Fibroblast of skin of left quadriceps (primary cell): ENCODE measurements at places on chromosomes 3 and 15.

- DNase-seq: peak; percentile 63
These were observed 4.4 kb downstream of the TMEM45A start for GRCh38 chr3:100496711-100497261.

DNA sequence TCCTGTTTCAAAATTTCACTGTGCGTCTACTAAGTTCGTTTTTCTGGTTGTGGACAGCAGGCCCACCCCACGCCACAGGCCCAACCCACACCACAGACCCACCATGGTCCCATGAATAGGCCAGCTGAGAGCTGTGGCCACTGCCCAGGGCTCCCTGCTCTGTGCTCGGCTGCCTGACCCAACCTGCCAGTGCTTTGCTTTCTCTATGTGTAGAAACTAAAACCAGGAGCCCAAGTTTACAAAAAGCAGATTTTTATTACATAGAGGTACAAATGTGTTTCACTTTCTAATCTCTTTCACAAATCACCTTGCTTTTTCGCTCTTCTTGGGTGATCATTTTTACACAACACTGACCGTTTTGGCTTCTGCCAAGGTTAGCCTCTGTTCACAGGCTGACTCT, 69.1 kb downstream of the HERC2 start:
- DNase-seq: no peak

DNA sequence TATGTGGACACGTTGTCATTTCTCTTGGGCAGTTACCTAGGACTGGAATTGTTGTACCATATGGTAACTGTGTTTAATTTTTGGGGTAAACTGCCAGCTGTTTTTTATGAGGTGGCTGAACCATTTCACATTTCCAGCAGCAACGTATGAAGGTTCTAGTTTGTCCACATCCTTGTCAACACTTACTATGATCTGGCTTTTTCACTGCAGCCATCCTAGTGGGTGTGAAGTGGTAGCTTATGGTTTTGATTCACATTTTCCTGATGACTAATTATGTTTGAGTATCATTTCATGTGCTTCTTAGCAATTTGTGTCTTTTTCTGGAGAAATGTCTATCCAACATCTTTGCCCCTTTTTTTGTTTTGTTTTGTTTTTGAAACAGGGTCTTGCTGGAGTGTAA, 96.2 kb downstream of the VGLL4 start:
- DNase-seq: no peak

DNA sequence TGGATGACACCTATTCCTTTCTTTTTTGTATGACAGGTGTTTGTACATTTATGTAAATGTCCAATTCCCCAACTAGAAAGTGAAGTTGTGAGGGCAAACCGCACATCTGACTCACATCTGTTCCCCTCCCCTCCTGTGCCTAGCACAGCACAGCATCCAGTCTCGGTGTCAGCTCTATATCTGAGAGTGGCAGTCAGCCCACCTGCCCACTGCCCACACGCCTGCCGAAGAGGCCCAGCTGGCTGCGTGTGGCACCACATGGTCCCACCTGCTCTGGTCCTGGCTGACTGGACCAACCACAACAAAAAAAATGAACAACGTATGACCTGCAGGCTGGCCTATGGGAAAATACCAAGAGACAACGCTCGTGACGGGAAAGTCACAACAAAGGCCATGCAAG, 62.8 kb downstream of the XXYLT1 start:
- DNase-seq: no peak

GRCh38 chr3:45143673-45144671, 2.2 kb downstream of the CDCP1 start:
- no peak for DNase-seq

DNA sequence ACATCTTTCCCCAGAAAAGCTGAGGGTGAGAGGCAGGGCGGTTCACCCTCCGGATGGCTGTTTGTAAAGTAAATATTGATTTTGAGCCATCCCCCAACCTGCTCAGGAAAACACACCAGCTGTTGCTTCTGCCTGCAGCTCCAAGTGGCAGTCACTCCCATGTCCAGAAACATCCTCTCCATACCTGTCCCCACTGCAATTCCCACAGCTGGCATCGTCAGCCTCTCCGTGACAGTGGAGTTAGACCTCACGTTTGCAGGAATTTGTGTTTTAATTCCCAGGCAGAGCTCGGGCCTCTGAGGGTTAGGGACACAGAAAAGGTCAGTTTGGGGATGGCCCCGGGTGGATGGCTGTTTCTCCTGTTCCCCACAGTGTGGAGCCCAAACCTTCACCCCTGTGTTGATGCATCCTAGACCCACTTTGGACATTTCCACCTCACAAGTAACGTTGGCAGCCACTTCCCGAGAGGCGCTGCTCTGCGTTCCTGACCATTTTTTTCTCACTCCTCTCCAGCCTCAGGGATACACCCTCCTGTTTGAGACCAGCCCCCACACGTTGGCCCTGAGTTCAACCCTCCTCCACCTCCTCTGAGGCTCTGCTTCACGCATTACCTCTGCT, 11.8 kb upstream of the FAM174B start:
- no peak for DNase-seq

DNA sequence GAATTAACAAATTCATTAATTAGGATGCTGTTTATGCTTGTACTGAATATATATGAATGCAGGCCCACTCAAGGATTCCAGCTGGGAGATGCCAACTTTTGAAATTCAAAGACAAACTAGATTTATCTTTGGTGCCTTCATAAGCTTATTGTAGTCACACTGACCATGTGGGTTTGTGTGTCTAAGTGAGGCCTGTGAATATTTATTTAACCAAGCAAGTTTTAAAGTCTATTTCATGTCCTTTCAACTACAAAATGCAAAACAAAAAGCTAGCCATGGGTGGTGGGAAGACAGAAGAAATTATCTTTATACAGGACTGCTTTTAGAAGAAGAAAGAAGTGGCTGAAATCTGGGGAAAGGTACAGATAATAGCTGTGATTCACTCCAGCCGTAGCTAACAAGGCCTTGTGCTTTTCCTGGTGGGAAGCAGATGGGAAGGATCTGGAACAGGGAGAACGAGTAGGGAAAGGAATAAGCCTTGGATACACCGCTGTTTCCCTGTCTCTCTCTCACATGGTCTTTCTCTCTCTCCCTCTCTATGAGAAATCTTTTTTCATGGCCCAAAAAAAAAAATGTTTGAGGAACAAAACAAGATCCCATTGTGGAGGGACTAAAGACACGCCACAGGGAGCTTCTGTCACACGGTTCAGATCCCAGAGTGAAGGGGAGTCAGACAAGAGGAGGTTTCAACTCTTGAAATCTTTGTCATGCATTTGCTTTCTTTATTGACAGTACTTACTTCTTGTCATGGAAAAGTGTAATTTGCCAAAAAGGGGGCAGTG, 225.5 kb downstream of the RORA start:
- no peak for DNase-seq

GRCh38 chr3:67335813-67336212, 318.6 kb downstream of the SUCLG2 start:
- DNase-seq: no peak

DNA sequence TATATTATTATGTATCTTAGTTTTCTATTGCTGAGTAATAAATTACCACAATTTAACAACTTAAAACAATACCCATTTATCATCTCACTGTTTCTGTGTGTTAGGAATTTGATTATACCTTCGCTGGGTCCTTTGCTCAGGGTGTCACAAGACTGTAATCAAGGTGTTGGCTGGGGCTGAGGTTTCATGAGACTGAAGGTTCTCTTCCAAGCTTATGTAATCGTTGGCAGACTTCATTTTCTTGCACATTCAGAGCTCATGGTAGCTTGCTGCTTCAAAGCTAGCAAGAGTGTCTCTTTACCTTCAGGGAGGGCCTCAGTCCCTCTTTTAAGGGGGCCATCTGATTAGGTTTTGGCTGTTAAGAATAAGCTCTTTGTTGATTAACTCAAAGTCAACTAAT, 293.1 kb downstream of the POLQ start:
- DNase-seq: no peak

DNA sequence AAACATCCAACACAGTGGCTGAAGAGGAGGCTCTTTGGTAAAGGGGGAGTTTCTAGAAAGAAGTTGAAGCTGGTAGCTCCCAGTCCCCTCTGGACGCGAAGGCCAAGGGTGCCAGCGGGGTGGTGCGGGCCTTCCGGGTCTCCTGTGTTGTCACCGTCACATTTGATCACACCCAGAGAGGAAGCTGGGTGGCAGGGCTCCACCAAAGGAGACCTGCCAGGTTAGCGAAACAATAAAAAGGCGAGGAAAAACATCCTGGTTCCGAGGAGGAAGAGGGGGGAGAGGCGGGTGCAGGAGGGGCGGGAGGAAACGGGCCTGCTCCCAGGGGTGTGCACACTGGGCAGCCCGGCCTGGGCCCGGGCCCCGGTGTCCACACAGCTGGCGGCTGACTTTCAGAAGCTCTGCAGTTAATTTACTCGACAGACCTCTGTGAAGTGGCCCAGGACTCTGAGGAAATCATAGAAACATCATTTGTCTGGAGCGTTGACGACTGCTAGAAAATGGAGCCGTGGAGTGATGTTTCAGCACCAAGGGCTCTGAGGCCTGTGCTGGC, 12.1 kb downstream of the HEG1 start:
- DNase-seq: no peak

- DNase-seq: no peak
These were observed 39.8 kb downstream of the SST start for GRCh38 chr3:187630404-187630803.

GRCh38 chr3:168984872-168985271, 678.6 kb downstream of the MECOM start:
- DNase-seq: no peak
